ENCODE measurements at places on chromosomes 2 and 18.

- peak; percentile 33 for DNase-seq
Observed at GRCh38 chr2:223052548-223053483, 826 bp downstream of the KCNE4 start.

DNA sequence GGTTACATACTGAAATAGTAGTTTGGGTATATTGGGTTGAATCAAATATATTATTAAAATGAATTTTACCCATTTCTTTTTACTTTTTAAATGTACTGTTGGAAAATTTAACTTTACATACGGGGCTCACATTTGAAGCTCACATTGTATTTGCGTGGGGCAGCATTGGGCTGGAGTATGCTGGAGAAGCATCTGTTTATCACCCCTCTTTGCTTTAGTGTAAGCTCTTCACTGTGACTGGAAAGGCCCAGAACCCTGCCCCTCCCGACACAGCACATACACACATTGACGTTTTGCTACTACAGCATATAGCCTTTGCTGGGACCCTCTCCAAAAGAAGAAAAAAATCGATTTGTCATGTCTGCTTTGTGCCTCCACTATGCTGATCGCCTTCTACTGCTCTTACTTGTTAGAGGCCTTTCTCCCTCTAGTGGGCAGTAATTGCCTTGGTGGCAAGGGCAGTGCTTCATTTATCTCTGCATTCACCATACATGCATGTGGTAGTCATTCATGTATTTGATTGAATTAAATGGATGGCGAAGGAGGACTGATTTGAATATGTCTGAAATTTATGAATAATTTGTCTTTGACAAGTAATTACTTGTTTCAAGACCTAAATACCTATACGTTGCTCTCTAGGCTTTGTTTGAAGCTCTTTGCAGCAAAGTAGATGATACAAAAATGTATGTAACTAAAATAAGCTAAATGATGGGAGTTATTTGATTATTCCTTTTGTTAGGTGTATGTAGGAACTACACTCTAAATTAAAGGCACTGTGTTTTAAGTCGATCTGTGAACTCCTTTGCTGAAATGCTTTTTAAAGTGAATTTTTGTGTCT is 37.4 kb downstream of the VAPA start:
- DNase-seq: no peak

- DNase-seq: no peak
Observed at GRCh38 chr2:203361495-203361894, 33.3 kb downstream of the ABI2 start.

- DNase-seq: no peak
Observed at GRCh38 chr2:110864176-110864575, 131.8 kb downstream of the ACOXL start.

DNA sequence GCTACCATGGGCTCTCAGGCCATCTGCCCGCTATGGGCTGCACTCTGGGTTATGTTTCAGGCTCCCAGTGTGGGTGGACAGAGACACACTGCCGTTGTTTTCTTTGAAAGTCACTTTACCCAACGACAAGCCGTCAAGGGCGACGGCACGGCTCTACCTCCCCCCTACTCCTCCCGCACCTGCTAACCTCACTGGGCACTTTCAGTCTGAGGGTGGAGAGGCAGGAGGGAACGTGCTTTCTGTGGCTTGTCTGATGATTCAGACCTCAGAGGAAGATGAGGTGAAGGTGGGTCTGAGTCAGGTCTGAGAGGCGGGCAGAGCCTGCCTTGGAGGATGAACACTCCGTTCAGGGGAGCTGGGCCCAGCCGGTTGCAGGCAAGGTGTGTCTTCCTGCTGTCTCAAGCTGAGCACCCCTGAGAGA is 147.6 kb upstream of the HDAC4 start:
- DNase-seq: no peak
